ENCODE measurements at places on chromosomes 7 and 10. TPM values are rescaled to one million over a fixed set of nuclear protein-coding genes. Genes with fewer than 3 reads are reported as not detected.

CPVL gene
- polyA plus RNA-seq, result 19.5 TPM

TMEM60 gene
- polyA plus RNA-seq, result 29.1 TPM

CUTC gene
- polyA plus RNA-seq, result 26.2 TPM

KIF11 gene
- 0.32 TPM for polyA plus RNA-seq

MMD2 gene
- polyA plus RNA-seq, result 0.42 TPM

SPDYE11 gene
- 0.48 TPM for polyA plus RNA-seq

POU6F2 gene
- polyA plus RNA-seq, result 3.1 TPM

EBF3 gene
- 0.38 TPM for polyA plus RNA-seq

TACC2 gene
- polyA plus RNA-seq, result 17.6 TPM

OR2A42 gene
- not detected for polyA plus RNA-seq

ANKRD22 gene
- polyA plus RNA-seq, result 1.3 TPM

ACSM6 gene
- not detected for polyA plus RNA-seq

GPR26 gene
- 8.0 TPM for polyA plus RNA-seq

CALML3 gene
- polyA plus RNA-seq, result not detected

AKR1C4 gene
- not detected for polyA plus RNA-seq

IL2RA gene
- polyA plus RNA-seq, result not detected

PRKCQ gene
- 0.26 TPM for polyA plus RNA-seq

COL13A1 gene
- 4.9 TPM for polyA plus RNA-seq

AKR1D1 gene
- polyA plus RNA-seq, result not detected

LIPN gene
- not detected for polyA plus RNA-seq

UNCX gene
- 1.6 TPM for polyA plus RNA-seq

GBX1 gene
- not detected for polyA plus RNA-seq

DRGX gene
- not detected for polyA plus RNA-seq

HOXA5 gene
- not detected for polyA plus RNA-seq

VIPR2 gene
- 0.51 TPM for polyA plus RNA-seq

Data from neural cell (in vitro differentiated cells).